Type B pancreatic cell (in vitro differentiated cells): ENCODE measurements at places on chromosomes 4 and X.

DNA sequence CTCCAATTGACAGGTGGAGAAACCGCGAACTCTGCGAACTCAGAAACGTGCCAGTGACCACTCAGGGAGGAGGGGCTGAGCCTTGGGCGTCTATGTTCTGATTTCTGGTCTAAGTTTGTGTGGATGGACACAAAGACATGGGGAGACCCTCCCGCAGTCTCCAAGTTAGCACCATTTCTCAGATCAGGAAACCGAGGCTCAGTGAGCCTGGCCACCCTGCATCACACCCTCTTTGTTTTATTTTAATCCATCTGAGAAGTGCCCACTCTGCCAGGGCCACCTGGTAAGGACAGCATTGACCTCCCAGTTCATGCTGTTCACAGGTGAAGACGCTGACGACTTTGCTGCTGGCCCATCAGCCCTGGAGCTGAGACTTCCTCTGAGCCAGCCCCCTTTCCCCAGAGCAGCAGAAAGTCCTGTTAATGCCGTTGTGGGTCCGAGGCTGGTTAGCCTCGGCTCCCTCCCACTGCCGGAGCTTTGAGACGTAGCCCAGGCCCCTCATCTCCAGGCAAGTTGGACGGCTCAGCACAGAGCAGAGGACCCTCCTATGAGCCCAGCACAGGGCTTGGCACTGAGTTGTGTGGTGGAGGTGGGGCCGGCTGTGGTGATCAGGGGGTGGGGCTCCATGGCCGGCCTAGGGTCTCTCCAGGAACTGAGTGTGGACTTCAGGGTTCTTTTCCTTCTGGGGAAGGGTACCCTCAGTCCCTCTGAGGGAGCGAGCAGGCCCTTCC lies 43.7 kb downstream of the PSAPL1 start:
- peak; percentile 52 for DNase-seq

DNA sequence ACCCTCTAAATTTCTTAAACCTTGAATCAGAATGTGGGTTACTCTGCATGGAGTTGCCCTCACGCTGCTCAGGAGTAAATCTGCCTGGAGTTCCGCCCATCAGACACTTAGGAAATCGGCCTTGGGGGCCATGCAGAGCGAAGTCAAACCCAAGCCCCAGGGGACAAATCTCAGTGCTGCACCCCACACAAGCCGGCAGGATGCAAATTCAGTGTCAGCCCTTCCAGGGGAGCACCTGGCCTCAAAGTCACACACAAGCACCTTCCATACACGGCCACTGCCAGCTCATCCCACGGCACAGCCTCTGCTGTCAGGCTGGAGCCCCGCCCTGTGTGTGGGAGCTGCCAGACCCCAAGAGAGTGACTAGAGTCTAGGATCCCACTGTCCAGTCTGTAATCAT lies 27.4 kb downstream of the RNF212 start:
- DNase-seq: no peak

- no peak for DNase-seq
These were observed 159.1 kb upstream of the WDR1 start for GRCh38 chr4:10275696-10276095.

DNA sequence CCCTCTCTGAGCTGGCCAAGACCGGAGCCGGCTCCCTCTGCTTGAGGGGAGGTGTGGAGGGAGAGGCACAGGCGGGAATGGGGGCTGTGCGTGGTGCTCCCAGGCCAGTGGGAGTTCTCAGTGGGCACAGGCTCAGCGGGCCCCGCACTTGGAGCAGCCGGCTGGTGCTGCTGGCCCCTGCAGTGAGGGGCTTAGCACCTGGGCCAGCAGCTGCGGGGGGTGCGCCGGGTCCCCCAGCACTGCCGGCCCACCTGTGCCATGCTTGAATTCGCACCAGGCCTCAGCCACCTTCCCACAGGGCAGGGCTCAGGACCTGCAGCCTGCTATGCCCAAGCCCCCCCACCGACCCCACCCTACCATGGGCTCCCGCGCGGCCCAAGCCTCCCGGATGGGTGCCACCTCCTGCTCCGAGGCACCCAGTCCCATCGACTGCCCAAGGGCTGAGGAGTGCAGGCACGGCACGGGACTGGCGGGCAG lies 602.5 kb downstream of the KCTD8 start:
- no peak for DNase-seq

GRCh38 chr4:16418814-16419213 lies 192.5 kb upstream of the TAPT1 start:
- no peak for DNase-seq

DNA sequence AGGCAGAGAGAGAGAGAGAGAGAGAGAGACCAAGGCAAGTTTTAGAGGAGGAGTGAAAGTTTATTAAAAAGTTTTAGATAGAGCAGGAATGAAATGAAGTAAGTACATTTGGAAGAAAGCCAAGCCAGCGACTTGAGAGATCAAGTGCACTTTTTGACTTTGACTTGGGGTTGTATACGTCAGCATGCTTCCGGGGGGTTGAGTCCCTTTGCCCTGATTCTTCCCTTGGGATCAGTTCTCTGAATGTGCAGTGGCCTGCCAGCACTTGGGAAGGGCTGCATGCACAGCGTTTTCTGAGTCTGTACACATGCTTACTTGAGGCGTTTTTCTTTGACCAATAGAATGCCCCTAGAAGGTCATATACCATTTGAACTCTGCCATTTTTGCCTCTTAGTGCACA lies 400.5 kb downstream of the PDGFC start:
- no peak for DNase-seq

GRCh38 chrX:47605024-47605423 lies 14.6 kb downstream of the SYN1 start:
- DNase-seq: no peak

- no peak for DNase-seq
These were observed 20.4 kb downstream of the FAM184B start for GRCh38 chr4:17761062-17761461.

DNA sequence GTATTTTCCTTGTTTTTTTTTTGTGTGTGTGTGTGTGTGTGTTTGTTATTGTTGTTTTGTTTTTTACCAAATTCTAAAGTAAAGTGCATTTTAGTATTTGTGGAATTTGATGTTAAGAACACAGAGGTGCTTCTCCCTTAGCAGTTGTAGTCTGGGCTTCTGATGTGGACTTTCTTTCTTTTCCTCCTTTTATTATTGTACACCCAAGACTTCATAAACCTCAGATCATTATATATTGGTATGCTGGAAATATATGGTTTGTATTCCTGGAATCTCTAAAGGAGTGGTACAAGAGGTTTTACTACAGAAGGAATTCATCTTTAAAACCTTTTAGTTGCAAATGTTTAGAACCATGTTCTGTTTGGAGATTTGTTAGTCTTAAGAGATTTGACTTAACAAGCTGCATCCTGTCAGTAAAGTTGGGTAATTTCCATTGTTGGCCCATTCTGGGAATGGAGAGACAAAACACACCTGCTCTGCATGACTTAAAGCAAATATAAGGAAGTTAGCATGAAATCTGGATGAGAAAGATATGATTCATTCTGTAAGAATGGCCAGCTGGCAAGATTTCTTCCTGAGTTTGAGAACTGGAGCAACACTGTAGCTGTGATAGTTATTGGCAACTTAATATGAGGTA lies 64.0 kb downstream of the SMAD1 start:
- no peak for DNase-seq

DNA sequence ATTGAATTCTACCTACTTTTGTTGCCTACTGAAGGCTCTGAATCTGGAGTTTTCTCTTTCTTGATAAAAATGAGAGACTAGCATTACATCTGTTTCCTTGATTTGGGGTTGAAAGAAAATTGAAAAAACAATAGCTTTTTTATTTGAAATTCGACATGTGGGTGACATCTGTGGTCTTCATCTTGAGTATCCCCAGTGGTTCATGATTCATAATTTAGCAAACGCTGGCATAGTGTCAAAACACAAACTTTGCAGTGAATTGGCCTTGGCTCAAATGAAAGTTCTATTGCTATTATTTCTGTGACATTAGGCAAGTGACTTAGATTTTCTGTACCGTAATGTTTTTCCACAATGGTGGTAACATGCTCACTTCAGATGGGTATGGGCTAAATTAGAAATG lies 747.6 kb downstream of the PCDH7 start:
- no peak for DNase-seq

DNA sequence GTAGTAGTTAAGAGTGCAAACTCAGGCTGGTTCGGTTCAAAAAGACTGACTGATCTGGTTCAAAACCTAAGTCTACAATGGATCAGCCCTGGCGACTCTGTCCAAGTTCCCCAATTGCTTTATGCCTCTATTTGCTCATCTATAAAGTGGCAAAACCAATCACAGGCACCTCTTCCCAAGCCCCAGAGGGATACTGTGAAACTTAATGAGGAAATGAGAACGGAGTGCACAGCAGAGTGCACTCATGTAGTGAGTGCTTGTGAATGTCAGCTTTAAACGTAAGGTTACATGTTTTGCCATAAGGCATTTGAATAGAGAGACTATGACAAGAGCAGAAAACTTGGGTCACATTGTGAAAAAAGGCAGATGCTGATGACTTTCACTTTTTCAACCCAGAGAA lies 199.7 kb upstream of the KLF3 start:
- no peak for DNase-seq

DNA sequence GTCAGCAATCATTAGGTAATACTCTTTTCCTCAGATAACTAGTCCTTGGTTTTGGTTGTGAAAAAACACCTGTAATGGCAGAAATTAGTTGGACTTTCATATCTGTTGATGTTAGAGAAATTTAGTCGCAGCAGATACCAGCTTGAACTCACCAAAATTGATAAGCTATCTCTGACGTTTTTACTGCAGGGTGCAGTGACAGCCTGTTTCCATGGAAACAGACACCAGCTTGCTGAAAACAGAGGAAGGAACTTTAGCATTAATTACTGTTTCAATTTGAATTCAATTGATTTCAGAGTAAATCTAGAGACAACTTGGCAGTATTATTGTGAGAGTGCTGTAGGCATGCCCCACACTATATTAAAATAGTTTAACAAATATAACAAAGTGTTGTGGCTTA lies 246.5 kb downstream of the PPP1R2C start:
- DNase-seq: no peak

DNA sequence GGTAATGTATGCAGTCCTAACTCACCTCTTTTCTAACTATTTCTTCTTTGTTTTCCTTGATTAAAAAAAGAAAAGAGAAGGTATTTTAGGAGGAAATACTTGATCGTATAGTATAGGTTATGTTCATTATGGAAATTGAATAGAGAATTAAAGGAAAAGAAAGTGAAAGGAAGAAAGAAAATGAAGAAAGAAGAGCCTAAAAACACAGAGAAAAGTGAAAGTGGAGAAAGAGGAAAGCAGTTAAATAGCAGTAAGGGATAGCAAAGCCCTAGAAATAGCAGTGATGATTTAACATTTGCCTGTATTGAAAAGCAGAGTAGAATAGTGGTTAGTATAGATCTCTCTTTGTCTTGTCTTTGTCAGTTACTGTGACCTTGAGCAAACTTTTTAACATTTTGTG lies 37.0 kb downstream of the MRPL1 start:
- DNase-seq: no peak

DNA sequence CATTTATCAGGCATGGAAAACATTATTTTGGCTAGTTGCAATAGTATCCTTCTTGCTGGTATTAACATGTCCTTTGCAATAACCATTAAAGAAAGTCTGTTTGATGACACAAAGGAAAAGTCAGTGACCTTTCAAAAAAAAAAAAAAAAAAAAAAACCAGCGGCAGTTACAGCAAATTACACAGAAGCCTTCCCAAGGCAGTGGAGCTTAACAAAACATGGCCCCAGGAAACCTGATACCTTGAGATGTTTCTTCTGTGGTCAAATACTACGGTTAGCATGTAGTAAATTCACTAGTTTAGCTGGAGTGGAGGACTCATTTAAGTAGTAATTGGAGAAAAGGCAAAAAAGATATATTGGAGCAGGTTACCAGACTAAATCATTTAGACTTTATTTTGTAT lies 359.1 kb downstream of the DACH2 start:
- DNase-seq: no peak

DNA sequence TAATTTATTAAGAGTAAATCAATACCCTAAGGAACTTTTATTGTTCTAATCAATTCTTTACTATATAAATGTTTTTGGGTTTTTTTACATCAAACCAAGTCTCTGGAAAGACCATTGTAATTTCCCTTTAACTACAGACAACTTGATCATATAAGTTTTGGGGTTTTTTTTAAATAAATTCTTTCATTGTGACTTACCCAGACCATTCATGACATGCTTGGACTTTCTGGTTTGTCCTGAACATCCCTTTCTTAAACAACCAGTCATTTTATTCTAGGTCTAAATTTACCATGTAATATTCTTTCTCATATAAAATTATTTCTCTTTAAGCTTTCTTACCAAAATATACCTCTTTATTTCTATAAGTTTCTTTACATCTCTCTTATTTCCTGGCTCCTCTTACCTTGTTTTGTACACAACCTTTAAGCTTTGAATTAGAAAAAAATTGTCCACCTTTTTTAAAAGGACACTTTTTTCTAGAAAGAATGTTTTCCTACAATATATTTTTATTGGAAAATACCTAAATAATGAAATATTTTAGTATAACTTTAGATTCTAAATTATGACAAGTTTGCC lies 8.4 kb downstream of the CNGA1 start:
- no peak for DNase-seq
